ENCODE measurements at places on chromosomes 12 and 14.

- DNase-seq, result no peak
Measured at GRCh38 chr14:74547331-74547927, 53.9 kb downstream of the ISCA2 start.

DNA sequence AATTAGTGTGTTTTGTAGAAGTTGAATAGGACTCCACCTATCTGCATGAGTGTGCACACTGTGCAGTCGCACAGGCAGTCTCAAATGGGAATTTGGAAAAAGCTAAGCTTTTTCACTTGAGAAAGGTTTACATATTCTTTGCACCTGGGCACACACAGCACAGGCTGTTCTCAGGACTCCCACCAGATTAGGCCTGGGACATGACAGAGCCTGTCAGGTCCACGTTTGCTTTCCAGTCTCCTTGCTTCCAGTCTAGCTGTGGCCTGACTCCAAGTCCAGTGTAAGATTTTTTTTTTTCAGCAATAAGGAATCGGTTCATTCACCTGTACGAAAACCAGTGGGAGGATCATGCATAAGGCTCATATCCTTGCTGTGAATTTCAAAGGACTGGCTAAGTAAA is 181.3 kb downstream of the ZFP36L1 start:
- no peak for DNase-seq

GRCh38 chr12:128820723-128821432 is 2.9 kb downstream of the SLC15A4 start:
- DNase-seq, result peak; percentile 41

DNA sequence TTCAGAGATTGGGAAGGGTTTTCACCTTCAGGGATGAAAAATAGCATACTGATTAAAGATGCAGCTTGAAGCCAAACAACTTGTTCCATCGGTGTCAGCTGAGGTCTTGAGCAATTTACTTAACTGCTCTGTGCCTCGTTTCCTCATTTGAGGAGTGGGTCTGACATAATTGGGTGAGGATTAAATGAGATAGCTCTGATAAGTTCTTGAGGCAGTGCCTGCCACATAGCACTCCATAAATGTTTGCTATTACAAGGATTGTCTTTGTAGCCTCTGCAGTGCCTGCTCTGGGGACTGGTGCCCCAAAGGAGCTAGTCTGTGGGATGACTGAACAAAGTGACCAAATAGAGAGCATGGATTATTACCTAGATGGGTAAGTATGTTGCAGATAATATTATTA is 50.6 kb downstream of the ATP23 start:
- DNase-seq, result no peak

DNA sequence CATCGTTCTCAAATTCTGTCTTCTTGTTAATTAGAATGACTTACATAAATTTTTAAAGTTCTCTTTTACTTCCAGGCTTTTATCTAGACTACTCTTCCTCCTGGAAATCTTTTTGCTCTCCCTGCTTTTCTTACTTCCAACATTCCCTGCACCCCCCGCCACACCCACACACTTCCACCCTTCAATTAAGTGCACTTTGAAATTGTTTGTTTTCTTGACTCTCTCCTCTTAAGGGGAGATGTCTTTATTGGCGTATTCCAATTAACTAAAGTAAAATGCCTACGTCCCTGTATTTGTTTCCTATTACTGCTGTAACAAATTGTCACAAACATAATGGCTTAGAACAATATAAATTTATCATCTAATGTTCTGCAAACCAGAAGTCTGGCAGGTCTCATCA is 125.2 kb upstream of the KRR1 start:
- no peak for DNase-seq

DNA sequence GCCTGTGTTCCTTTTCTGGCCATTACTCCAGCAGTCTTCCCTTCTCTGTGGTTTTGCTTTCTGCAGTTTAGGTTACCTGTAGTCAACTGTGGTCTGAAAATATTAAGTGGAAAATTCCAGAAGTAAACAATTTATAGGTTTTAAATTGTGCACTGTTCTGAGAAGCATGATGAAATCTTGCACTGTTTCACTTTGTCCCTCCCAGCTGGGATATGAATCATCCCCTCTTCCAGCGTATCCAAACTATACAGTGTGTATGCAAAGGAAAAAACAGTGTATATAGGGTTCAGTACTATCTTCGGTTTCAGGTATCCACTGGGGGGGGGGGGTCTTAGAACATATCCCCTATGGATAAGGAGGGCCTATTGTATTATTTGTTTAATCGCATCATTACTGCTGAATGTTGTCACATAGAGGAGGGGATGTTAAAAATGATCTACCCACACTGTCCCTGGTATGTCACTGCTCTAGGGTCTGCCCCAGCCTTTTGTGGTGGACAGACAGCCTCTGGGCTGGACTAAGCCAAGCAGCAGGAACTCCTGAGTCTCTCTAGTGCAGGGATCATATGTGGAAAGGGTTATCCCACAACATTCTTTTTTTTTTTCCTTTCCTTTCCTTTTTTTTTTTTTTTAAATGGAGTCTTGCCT is 109.1 kb upstream of the MAX start:
- no peak for DNase-seq

DNA sequence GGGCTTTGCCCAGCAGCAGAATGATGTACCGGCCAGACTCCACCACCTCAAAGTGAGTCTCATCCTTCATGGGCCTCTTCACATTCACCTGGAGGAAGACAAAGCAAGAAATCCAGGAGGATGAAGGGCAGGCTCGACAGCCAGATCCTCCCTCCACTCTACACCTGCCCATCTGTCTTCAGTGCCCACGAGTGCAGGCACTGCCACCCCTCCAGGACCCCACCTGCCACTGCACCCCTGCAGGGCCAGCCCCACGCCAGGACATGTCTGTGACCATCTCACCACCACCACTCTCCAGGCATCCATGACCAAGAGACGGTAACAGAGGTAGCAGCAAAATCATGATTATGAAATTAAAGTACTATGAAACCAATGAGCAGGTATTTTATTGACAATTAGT is 84.3 kb upstream of the ANO2 start:
- DNase-seq, result no peak

DNA sequence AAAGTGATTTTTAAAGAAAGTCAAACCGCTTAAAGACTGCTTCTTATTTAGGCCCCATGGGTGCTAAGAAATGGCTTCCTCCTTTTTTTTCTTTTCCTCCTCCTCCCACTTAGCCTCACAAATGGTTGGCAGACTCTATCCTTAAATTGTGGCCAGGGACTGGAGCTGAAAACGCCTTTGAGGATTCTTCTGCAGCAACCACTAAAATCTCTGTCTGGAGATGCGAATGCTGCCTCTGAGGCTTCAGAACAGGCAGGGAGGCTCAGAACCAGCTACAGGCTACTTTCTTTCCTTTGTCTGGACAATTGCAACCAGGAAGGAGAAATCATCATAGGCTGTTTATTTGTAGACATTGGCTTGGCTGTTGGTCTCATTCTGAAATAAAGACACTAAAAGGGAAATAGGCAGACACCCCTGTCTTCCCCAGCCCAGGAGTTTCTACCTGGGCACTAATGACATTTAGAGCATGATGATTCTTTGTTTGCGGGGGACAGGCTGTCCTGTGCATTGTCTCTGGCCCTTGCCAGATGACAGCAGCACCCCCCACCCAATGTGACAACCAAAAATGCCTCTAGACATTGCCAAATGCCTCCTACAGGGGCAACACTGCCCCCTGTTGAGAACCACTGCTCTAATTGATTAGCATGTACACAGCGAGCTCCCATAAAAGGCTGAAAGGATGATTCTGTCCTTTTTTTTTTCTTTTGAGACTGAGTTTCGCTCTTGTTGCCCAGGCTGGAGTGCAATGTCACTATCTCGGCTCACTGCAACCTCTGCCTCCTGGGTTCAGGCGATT is 50.3 kb downstream of the MAP1LC3B2 start:
- peak; percentile 68 for DNase-seq

DNA sequence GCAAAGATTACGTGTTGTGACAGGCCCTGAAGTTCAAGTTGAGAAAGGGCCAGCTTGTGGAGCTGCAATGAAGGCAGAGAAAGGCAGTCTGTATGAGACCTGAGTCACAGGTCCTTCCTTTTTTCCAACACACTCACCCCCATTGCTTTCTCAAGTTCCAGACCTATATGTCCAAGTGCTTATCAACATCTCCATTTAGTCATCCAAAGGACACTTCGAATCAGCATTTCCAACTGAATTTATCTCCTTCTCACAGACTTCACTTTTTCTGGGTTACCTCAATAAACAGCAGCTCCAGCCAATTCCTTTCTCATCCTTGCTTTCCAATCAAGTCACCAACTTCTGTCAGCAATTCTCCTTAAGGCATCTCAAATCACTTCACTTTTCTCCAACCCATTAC is 56.4 kb upstream of the KIF21A start:
- no peak for DNase-seq

- DNase-seq, result peak; percentile 4
Measured at GRCh38 chr14:23376482-23377197, at the start of gene CMTM5. TSS of gene CMTM5 (plus strand) at chr14:23377046. CDS start at chr14:23377252, 206 bp downstream.

DNA sequence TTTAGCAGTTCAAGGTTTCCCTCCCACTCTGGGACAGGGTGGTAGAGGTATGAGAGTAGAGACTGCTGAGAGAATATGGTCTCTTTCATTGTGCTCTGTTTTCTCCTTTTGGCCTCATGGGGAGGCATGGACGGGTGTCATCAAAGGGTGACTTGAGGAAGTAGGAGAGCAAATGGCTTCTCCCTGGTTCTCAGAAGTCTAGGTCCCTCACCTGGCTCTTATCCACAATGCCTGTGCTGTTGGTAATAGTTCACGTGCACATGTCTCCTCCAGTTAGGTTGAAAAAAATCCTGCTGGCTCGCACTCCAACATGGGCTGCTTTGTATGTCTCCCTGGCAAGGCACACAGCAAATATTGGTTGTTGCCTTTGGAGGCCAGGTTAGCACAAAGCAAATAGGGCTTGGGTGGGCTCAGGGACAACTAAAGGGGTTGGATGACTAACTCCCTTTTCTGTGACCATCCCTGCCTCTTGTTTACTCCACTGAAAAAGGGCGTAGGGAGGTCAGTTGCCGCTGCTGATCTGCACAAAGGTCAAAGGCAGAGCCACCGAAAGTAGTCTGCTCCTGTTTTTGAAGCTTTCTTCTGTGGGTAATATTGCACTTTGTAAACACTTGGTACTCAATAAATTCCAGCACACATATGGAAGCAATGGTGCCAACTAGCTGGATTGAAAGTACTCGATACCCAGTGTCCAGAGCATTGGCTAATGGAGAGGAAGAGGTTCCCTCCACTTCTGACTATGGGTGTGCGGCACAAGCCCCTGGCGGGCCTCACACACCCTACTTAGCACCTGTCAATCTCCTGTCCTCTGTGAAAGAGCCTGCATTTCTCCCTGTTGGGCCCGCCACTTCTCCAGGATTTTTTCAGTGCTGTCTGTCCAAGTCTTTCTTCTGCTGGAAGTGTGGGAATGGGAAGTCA is 121.8 kb downstream of the SLC38A6 start:
- no peak for DNase-seq

DNA sequence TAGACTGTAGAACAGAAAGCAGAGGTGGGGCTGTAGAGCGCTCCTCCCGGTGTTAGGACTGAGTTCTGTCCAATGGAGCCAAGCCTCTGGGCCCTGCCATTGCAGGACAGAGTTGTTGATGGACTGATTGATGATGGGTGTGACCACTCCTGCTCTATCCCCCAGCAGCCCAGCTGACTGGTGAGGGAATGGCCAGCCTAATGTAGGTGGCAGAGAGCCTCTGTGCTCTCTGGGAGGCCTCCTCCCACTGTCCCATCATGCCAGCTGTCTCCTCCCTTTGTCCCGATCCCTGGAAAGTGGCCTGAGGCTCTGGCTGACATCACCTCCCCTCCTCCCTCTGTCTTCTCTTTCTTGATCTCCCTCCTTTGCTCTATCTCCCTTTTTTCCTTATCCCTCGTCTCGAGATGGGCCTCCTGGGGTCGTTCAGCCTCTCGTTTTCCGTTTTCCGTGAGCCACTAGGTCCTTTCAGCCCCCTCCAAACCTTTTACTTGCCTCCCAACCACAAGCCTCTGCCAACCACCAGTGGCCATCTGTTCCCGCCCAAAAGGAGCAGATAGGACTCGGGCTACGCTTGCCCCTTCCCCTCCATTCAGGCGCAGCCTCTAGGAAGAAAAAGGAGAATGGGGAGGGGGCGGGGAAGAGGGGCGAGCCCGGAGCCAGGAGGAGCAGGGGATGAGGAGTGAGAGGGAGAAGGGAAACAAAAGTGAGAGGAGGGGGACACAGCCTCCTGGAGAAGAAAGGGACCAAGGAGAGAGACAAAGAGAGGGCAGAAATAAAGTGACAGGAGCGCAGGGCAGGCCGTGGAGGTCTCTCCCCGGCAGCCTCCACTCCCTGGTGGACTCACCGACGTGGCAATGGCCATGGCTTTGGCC is 572 bp downstream of the EFS start:
- no peak for DNase-seq

- DNase-seq, result no peak
Measured at GRCh38 chr12:119936705-119937311, 52.2 kb upstream of the BICDL1 start.

DNA sequence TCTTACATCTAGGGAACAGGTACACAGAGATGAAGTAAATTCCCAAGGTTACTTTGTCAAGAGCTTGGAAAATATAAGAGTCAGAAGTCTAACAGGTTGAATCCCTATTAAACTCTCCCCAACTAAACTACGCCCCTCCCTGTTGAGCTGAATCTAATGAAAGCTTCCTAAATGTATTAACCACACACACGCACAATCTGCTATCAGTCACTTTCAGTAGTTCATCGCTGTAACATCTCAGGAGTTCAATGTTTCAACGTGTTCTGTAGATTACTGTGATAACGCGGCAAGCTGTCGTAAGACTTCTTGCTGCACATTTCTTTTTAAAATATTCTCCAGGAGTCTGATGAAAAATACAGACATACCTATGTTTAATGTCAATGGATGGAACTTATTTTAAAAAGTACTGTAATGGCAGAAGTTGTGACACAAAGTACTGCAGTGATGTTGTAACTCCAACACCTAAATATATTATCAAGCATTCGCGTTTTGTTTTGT is 612 bp upstream of the SLC25A3 start:
- DNase-seq, result no peak

DNA sequence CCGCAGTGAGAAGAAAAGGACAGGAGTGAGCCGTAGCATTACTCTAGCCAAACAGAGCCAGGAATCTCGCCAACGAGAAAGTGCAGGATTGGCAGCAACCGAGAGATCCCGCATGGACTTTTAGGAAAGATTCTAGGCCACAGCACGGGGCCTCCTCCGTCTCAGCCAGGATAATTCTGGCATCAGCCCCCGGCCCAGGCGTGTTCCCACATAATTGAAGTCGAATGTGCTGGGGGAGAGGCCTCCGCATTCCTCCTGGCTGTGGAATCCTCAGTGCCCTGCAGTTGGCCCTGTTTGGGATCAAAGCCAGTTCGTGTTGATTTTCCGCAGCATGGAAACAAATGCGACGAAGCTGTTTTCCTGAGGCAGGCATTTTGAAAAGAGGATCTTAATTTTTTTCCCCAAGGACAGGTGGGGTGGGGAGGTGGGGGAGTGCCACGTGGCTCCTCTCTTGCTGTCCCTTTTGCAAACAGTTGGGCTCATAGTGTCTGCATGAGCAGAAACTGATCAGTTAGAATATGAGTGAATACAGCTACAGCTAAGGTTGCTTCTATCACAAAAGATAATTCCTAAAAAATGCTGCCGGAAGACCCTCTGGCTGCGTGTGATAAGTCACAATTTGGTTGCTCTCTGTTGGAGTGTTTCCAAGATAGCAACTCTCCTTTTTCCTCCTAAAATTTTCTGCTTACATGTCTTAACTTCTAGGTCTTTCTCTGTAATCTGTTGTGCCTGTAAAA is 37.3 kb upstream of the ATXN2 start:
- DNase-seq, result no peak

All from KBM-7 (cell line).